ENCODE measurements at places on chromosomes 7 and 10. TPM values are rescaled to one million over a fixed set of nuclear protein-coding genes. Genes with fewer than 3 reads are reported as not detected.

- DNase-seq, result no peak
Observed at GRCh38 chr7:103680161-103681144, 234.4 kb upstream of the SLC26A5 start.

- peak; percentile 66 for DNase-seq
Observed at GRCh38 chr7:72325561-72325960, 86.6 kb downstream of the CALN1 start.

- peak; percentile 88 for DNase-seq
Observed at GRCh38 chr7:137146552-137147337, 196.8 kb downstream of the PTN start.

DNA sequence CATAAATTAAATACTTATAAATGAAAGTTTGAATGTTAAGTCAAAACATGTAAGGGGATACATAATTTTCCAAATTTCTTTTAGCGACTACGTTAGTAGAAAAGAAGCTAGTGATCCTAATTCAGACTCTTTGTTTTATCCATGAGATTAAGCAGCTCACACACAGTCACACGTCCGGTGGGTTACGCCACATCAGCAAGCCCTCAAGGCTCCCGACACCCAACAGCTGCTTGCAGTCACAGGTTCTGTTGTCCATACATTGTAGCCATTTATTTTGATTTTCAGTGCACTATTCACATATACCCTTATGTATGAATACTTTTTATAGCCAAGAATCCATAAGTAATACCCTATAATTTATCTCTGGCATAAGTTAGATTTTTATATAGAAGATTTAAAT lies 39.5 kb downstream of the XRCC2 start:
- no peak for DNase-seq

DNA sequence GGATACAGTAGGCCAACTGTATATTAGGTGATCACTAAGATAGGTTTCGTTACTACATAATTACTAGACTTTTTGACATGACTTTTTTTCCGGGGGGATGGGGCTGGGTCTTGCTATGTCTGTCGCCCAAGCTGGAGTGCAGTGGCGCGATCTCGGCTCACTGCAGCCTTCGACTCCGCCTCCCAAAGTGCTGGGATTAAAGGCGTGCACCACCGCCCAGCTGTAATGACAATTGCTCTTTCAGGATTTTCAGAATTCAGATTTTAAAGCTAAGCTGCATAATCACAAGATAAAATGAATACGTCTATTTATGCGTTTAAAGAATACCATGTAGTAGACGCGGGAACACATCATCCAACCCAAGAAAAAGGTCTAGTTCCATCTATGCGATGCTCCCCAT lies 982 bp downstream of the IDI1 start:
- no peak for DNase-seq

The GDF2 gene
- not detected for total RNA-seq

- no peak for DNase-seq
Observed at GRCh38 chr7:30351724-30352123, 67.3 kb downstream of the ZNRF2 start.

The KRIT1 gene
- 38.1 TPM for total RNA-seq

The EN2 gene
- total RNA-seq, result 0.29 TPM

GRCh38 chr7:2196381-2197378 lies 36.1 kb downstream of the MAD1L1 start:
- no peak for DNase-seq

- no peak for DNase-seq
Observed at GRCh38 chr10:57776688-57777432, 490.8 kb downstream of the IPMK start.

The GALNT17 gene
- 0.76 TPM for total RNA-seq

- no peak for DNase-seq
Observed at GRCh38 chr7:105617280-105618015, 36.2 kb upstream of the EFCAB10 start.

The COBL gene
- total RNA-seq, result 0.81 TPM

GRCh38 chr7:1176891-1177373 lies 16.9 kb upstream of the ZFAND2A start:
- peak; percentile 90 for DNase-seq
